ENCODE measurements at places on chromosomes 6 and 20. TPM values are rescaled to one million over a fixed set of nuclear protein-coding genes. Genes with fewer than 3 reads are reported as not detected.

GRCh38 chr6:81172056-81172740, 580.3 kb downstream of the TENT5A start:
- DNase-seq = no peak

DNA sequence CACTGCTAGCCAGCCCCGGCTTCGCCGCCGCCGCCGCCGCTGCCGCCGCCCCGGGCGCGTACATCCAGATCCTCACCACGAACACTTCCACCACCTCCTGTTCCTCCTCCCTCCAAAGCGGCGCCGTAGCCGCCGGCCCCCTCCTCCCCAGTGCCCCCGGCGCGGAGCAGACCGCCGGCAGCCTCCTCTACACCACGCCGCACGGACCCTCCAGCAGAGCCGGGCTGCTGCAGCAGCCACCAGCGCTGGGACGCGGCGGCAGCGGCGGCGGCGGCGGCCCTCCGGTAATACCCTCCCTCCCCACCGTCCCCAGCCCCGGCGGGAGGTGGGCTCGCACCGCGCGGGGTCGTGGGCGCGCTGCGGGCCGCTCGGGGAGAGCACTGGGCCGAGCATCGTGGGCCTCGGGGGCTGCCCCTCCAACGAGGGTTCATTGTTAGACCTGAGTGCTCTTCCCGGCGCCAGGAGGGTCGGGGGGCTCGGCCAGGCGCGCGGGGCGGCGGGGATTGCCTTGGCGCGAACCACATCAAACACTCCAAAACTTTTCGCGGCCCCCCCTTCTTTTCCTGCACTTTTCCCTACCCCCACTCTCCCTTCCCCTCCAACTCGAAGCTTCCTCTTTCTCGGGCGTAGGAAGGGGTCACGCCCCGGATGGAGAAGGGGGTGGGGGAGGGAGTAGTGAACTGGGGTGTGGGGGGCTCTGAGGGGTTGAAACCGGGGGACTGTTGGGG, 827 bp downstream of the E2F3 start:
- peak; percentile 32 for DNase-seq

GRCh38 chr20:24612799-24613775, 143.7 kb downstream of the SYNDIG1 start:
- DNase-seq = no peak

DNA sequence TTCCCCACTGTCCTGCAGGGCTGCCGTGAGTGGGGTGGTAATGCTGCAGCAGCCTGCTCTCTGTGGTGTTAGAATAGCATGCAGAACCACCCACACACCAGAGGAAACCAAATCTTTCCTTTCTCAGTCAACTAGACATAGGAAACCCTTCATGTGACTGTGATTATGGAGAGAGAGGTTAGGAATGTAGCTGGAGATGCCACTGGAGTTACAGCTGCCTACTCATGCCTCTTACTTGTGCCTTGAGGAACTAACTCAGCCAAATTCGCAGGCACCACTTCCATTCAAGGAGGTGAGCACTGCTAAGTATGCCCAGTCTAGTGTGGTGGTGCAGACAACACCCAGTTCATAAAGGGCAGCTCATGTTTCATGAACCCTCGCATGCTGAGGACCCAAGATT, 27.4 kb downstream of the MUC22 start:
- no peak for DNase-seq

GRCh38 chr6:6971369-6971768, 136.4 kb upstream of the RREB1 start:
- DNase-seq = no peak

DNA sequence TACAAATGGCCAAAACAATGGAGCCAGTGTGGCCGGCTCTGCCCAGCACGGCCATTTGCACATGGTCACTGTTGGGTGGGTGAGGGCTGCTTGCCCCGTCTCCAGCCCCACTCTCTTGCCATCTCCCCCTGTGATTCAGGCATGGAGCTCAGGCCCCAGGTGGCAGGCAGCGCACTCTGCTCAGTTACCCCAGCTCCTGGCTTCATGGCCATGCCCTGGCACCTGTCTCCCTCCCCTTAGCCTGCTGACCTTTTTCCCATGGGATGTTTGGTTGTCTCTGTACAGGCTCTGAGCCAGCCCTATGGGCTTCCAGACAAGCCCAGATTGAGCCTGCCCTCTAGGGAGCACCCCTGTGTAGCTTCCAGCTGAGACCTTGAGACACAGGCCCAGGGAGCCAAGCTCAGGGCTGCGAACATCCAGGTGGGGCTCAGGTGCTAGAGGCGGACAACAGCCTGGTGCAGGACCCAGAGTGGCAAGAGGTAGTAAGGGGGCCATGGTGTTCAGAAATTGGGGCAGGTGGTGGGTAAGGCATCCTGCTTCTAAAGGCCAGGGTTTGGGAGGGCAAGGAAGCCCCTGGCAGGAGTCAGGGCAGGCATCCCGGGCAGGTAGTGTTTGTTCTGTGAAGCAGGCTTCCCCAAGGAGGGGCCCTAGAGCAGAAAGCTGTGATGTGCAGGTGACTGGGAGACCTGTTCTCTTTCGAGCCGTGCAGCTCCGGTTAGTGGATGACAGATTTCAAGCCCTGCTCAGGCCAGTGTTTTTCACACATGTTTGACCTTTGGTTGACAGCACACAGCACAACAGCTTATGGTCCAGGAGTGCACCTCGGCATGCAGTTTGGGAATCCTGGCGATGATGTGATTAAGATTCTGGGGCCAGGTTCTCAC, 17.7 kb downstream of the SYNJ2 start:
- DNase-seq = no peak

- no peak for DNase-seq
Observed at GRCh38 chr6:151763303-151763702, 44.2 kb upstream of the ESR1 start.

GRCh38 chr20:60055740-60056139, 97.5 kb downstream of the CDH26 start:
- no peak for DNase-seq

DNA sequence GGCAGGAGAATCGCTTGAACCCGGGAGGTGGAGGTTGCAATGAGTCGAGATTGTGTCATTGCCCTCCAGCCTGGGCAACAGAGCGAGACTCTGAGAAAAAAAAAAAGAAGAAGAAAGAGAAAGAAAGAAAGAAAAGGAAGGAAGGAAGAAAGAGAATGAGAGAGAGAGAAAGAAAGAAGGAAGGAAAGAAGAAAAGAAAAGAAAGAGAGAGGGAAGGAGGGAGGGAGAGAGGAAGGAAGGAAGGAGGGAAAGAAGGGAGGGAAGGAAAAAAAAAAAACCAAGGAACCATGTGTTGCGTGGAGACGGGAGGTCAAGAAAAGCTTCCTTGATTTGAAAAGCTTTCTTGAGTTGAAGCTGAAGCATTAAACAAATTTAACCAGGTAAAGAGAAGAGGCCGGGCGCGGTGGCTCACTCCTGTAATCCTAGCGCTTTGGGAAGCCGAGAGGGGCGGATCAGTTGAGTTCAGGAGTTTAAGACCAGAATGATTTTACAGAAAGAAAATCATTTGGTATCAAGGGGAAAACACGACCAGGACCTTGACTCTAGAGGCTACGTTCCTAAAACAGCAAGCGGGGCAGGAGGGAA, 90.5 kb upstream of the PRSS16 start:
- no peak for DNase-seq

- no peak for DNase-seq
Observed at GRCh38 chr6:121142093-121142492, 192.2 kb downstream of the TBC1D32 start.

- no peak for DNase-seq
Observed at GRCh38 chr6:14452567-14453527, 335.3 kb downstream of the CD83 start.

Gene NRSN1
- total RNA-seq = not detected

Gene OR2J2
- not detected for total RNA-seq

Gene SLC35D3
- not detected for total RNA-seq

Gene CD109
- total RNA-seq = 36.3 TPM

Gene PNPLA1
- total RNA-seq = not detected
